Stomach (tissue), 19 donors: ENCODE measurements at places on chromosomes 5 and 9. TPM values are rescaled to one million over a fixed set of nuclear protein-coding genes. Genes with fewer than 3 reads are reported as not detected.

DNA sequence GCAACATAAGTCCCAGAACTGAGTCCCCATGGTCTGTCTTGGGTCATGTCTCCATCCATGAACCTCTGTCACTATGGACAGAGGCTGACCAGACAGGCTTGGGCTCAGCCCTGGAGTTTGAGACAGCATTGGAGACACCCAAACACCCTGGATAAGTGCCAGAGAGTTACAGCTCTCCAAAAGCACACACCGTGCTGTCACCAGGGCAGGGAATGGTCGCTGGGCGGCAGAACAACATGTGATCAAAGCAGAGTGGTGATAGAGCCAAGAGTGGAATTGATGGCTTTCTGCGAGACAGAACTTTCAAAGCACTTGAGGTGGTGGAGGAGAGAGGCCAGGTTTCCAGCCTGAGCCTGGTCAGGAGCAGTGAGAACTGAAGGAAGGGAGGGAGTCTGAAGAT, 50.1 kb downstream of the DRD1 start:
- H3K27me3 ChIP-seq, result no peaks in the 10 kb centered on the region
- H3K36me3 ChIP-seq, result no peaks in the 10 kb centered on the region
- H3K4me1 ChIP-seq, result no peaks in the 10 kb centered on the region
- H3K27ac ChIP-seq, result no peak overlapping the region
- DNase-seq, result no peak
- H3K4me3 ChIP-seq, result no peak overlapping the region

ARHGEF39 gene
- 4.3 TPM for polyA plus RNA-seq

- peaks cover 28% of the 10 kb centered on the region for H3K4me1 ChIP-seq
- no peaks in the 10 kb centered on the region for H3K36me3 ChIP-seq
- DNase-seq, result no peak
- H3K4me3 ChIP-seq, result no peak overlapping the region
- no peaks in the 10 kb centered on the region for H3K27me3 ChIP-seq
- H3K27ac ChIP-seq, result no peak overlapping the region
Measured at GRCh38 chr9:132005899-132006298, 73.8 kb downstream of the MED27 start.

DNA sequence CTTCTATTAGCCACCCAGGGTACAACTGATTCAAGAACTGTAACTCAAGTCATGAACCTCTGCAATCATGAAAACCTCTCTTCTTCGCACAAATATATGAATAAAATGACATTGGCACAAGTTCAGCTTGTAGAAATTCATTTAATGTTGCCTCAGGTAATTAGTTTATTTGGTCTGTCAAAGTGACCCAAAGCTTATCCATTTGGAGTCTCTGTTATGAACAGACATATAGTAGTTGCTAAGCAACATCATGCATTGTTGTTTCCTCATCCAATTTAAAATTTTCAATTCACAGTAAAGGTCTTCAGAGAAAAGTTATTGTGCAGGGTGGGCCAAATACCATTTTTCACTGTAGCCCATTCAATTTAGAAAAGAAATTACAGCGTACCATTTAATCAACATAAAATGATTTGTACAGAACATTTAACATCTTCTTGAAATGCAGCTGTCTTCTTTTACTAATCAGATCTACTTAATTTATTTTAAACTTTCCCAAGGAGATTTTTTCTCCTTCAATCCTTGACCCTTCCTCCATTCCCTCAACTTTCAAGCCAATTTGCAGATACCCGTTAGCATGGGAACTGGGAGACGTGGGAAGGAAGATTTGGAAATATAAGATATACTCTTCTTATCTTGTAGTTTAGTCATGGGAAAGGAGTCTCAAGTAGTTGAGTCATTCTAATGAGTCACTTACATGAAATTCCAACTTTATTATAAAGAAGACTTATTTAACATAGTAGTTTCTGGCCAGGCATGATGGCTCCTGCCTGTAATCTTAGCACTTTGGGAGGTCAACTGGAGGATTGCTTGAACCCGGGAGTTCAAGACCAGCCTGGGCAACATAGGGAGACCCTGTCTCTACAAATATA, 231.3 kb downstream of the ATPSCKMT start:
- H3K4me3 ChIP-seq, result no peak overlapping the region
- no peaks in the 10 kb centered on the region for H3K4me1 ChIP-seq
- no peak overlapping the region for H3K27ac ChIP-seq
- no peaks in the 10 kb centered on the region for H3K27me3 ChIP-seq

DNA sequence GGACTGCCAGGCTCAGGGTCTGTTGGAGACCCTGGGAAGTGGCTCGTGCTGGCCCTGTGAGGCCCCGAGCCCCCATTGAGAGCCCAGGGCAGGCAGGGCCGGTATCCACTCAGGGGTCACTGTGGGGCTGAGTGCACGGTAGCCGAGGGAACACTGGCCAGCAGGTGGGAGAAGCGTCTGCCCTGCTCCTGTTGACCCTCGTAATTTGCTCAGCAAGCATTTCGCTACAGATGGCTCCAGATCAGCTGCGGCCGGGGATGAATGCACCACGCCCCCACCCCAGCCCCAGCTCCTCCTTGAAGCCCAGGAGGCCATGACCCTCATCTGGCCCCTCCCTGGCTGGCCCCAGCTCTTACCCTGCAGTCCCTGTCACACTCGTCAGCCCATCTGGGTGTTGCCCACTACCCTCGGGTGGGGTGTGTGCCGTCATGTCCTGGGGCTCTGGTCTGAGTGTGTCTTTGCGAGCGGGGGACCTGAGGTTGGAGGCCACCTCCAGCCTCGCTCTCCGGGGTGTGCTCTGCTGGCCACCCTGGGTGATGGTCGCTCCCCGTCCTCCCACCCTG, 6.1 kb upstream of the NRARP start:
- peaks cover 63% of the 10 kb centered on the region for H3K4me1 ChIP-seq
- no peak overlapping the region for H3K27ac ChIP-seq

- H3K27ac ChIP-seq, result no peak overlapping the region
- no peaks in the 10 kb centered on the region for H3K27me3 ChIP-seq
- no peak overlapping the region for H3K4me3 ChIP-seq
- no peak for DNase-seq
Measured at GRCh38 chr5:1794901-1795290, 4.7 kb downstream of the MRPL36 start.

DNA sequence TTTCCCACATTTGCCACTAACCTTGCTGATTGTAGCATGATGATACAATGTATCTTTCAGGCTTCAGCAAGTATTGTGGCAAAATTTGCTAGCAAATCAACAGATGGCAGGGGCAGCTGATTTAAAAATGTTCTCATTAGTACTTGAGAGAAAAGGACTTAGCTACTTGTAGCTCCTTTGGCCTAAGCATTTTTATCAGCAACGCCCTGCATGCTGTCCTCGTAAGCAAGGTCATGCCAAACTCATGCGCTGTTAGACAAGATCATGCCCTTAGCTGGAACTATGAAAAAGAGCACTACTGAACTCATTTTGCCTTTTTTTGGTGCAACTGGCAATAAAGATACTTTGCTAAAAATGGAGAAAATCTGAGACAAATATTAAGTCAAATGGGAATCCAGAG, 197.1 kb downstream of the ICE1 start:
- no peaks in the 10 kb centered on the region for H3K27me3 ChIP-seq
- DNase-seq, result no peak
- no peak overlapping the region for H3K27ac ChIP-seq
- no peaks in the 10 kb centered on the region for H3K4me1 ChIP-seq

FAM200C gene
- polyA plus RNA-seq, result 1.2 TPM

RUFY1 gene
- polyA plus RNA-seq, result 31.7 TPM

DNA sequence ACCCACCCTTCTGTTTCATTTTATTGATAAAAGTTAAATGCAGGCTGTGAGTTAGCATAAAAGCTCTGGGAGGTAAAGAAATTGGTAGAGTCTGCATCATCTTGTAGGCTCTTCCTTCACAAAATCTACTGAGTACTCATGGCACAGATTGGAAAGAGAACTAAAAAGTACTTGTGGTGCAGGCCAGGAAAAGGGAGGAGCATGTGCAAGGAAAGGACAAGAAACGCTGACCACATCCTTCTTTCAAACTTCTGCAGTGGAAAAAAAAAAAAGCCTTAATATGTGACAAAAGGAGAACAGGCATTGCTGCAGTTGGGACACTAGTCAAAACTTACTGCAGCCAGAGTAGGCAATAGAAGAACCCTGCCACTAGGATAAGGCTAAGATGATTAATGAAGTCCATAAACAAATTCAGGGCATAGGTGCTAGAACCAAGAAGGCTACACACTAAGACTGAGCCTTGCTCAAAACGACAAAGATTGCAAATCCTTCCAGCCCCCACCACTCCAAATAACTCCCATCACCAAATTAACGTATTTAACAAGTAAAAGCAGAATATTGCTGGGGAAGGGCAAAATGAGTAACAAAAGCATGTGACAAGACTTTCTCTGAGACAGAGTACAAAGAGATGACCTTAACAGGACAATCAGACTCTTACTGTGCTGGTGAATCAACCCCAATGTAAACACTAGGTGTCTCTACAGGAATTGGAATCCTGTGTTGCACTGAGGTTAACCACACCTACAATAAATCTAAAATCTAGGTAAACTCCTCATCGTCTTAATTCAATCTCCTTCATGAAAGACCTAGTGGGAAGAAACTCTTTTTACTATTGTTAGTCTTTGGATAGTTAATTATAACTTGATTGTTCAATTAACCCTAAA, 1024.8 kb downstream of the TLE1 start:
- no peak for DNase-seq
- H3K27ac ChIP-seq, result no peak overlapping the region
- H3K4me3 ChIP-seq, result no peak overlapping the region
- no peaks in the 10 kb centered on the region for H3K27me3 ChIP-seq
- no peaks in the 10 kb centered on the region for H3K4me1 ChIP-seq
- no peaks in the 10 kb centered on the region for H3K36me3 ChIP-seq

TNC gene
- 14.6 TPM for polyA plus RNA-seq

GCNT4 gene
- 1.5 TPM for polyA plus RNA-seq

GRCh38 chr5:146890731-146891440, 12.3 kb upstream of the PPP2R2B start:
- H3K27me3 ChIP-seq, result no peaks in the 10 kb centered on the region
- no peaks in the 10 kb centered on the region for H3K36me3 ChIP-seq
- no peaks in the 10 kb centered on the region for H3K4me1 ChIP-seq
- DNase-seq, result no peak
- H3K4me3 ChIP-seq, result no peak overlapping the region

MZB1 gene
- 11.1 TPM for polyA plus RNA-seq

GRCh38 chr9:113368982-113369854, 7.6 kb downstream of the HDHD3 start:
- H3K27me3 ChIP-seq, result no peaks in the 10 kb centered on the region
- peak overlapping the region; percentile 60 for H3K27ac ChIP-seq
- H3K36me3 ChIP-seq, result peaks cover 19% of the 10 kb centered on the region
- H3K4me3 ChIP-seq, result no peak overlapping the region
- DNase-seq, result peak; percentile 82
- peaks cover 29% of the 10 kb centered on the region for H3K4me1 ChIP-seq

ITGA1 gene
- 2.7 TPM for polyA plus RNA-seq

DNA sequence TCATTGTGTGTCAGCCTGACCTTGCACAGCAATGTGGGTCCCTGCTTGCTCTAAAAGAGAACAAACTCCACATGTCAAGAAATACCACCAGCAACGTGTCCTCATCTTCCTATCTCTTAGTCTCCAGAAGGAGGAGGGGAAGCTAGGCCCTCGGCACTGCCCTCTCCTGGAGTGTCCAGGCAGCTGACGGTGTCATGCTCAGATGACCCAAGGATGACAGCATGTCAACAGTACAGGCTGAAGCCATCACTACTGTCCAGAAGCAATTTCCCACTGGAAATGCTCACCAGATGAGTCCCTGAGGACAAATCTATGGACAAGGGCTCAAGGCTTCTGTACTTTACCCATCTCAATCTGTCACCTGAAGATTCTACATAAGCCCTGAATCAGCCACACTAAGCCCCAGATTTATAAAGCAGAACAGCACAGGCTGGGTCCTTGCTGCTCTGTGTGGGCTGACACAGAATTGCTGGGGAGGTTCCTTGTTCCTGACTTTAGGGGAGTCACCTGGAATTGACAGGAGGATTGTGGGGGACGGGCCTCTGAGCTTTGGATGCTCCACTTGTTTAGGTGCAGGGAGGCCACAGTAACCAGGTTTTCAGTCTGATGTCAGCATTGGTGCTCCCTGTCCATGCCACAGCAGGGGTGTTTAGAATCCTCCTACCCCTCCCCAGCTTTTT, 210.2 kb downstream of the DAB2IP start:
- H3K27ac ChIP-seq, result no peak overlapping the region
- no peak overlapping the region for H3K4me3 ChIP-seq
- no peaks in the 10 kb centered on the region for H3K36me3 ChIP-seq
- peak; percentile 35 for DNase-seq
- no peaks in the 10 kb centered on the region for H3K4me1 ChIP-seq
- H3K27me3 ChIP-seq, result no peaks in the 10 kb centered on the region

NPR3 gene
- polyA plus RNA-seq, result 0.61 TPM

- H3K27me3 ChIP-seq, result no peaks in the 10 kb centered on the region
- no peaks in the 10 kb centered on the region for H3K36me3 ChIP-seq
- DNase-seq, result no peak
- peaks cover 6% of the 10 kb centered on the region for H3K4me1 ChIP-seq
- no peak overlapping the region for H3K27ac ChIP-seq
Measured at GRCh38 chr9:27402626-27403025, 105.7 kb upstream of the EQTN start.

- no peak for DNase-seq
- H3K4me1 ChIP-seq, result peaks cover 21% of the 10 kb centered on the region
- no peaks in the 10 kb centered on the region for H3K36me3 ChIP-seq
- no peak overlapping the region for H3K27ac ChIP-seq
Measured at GRCh38 chr5:115455301-115455707, 89.3 kb downstream of the FEM1C start.

OBP2B gene
- not detected for polyA plus RNA-seq

DNA sequence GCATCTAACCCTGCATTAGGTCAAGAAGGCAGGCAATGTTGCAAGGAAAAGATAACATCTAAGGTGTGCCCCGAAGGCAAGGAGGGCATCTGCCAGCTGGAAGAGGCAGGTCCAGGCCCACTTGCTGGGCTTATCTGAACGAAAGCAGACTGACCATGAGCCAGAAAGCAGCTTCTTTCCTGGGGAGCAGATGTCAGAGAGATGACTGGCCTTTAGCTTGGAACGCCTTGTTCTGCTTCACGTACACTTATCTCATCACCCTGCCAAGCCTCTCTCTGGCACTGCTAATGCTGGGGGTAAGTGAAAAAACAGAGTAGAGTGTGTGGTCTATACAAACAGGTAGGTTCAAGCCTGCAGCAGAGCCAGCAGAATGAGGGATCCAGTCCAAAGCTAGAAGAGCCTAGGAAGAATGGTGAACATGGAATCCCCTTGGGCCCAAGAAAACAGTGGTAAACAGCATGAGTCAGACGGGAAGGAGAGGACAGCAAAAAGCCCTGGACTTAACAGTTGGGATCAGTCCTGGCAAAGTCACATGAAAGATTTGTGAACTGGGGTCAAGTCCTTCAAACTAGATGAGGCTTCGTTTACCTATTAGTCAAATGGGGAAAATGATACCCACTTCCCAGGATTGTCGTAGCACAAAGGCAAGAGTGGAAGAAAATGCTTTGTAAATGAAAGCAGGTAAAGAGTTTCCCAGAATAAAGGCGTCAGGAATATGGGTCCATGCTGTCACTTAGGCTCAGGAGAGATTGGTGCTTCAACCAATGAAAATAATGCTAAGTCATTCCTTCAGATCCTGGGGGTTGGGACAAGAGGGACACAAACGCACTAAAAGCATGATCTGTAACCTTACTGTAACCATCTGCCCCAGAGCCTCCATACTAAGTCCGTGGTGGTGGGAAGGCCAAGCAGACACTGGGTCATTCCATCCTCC, 200.9 kb downstream of the SLIT3 start:
- H3K27ac ChIP-seq, result no peak overlapping the region
- no peaks in the 10 kb centered on the region for H3K27me3 ChIP-seq
- no peaks in the 10 kb centered on the region for H3K4me1 ChIP-seq
- no peaks in the 10 kb centered on the region for H3K36me3 ChIP-seq
